Astrocyte of the cerebellum (primary cell): ENCODE measurements at places on chromosomes 3 and 15.

GRCh38 chr3:156511987-156512677, 42.8 kb downstream of the SSR3 start:
- no peak for DNase-seq

- DNase-seq = no peak
These were observed 95.8 kb upstream of the ABHD17C start for GRCh38 chr15:80599359-80599758.

- no peak for DNase-seq
These were observed 42.3 kb upstream of the GYG1 start for GRCh38 chr3:148948913-148949657.

- no peak for DNase-seq
These were observed 54.2 kb downstream of the SYN2 start for GRCh38 chr3:12058408-12058807.

DNA sequence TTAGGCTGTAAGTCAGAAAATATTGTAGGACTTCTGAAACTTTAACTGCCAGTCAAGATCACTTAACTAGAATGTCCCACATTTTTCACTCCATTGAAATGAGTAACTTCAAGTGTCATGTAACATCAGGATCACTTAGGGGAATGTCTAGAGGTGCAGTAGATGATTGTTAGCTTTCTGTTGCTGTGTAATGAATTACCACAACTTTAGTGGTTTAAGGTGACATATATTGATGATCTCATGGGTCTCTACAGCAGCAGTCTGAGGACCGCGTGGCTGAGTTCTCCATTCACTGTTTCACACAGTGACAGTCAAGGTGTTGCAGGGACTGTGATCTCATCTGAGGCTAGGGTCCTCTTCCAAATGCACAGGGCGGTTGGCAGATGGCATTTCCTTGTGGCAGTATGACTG, 82.7 kb downstream of the SLC25A26 start:
- DNase-seq = no peak

DNA sequence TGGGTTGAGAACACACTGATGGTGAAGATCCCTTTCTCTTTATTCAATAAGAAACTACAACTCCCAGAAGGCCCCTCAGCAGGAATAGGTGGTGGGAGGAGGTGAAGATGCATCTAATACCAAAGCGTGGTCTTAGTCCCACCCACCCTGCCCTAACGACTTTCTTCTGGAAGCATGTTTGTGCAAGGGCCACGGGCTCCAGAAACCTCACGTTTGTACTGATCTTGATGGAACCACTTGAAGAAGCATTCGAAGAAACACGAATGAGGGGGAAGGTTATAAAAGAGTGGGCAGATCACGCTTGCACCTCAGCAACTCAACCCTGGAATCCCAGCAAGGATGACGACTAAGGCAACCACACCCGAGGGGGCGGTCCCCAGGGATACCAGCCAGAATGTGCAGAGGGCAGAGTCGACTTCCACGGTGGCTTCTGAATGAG, 10.6 kb upstream of the SLC25A36 start:
- DNase-seq = no peak

GRCh38 chr3:52303811-52304210, 12.3 kb upstream of the DNAH1 start:
- DNase-seq = no peak

- DNase-seq = peak; percentile 8
These were observed 162.3 kb upstream of the TMC3 start for GRCh38 chr15:81536356-81536755.

GRCh38 chr15:90707489-90707888, 9.7 kb upstream of the BLM start:
- DNase-seq = no peak
